Heart right ventricle (tissue), 16 donors: ENCODE measurements at places on chromosomes 12 and 14.
A peak's percentile ranks its signal among the peaks of the same experiment; 100 is the strongest.

GRCh38 chr12:105444653-105445102 lies 114.2 kb downstream of the C12orf75 start:
- no peak for DNase-seq

GRCh38 chr12:11669348-11669747 lies 19.9 kb downstream of the ETV6 start:
- DNase-seq: no peak

DNA sequence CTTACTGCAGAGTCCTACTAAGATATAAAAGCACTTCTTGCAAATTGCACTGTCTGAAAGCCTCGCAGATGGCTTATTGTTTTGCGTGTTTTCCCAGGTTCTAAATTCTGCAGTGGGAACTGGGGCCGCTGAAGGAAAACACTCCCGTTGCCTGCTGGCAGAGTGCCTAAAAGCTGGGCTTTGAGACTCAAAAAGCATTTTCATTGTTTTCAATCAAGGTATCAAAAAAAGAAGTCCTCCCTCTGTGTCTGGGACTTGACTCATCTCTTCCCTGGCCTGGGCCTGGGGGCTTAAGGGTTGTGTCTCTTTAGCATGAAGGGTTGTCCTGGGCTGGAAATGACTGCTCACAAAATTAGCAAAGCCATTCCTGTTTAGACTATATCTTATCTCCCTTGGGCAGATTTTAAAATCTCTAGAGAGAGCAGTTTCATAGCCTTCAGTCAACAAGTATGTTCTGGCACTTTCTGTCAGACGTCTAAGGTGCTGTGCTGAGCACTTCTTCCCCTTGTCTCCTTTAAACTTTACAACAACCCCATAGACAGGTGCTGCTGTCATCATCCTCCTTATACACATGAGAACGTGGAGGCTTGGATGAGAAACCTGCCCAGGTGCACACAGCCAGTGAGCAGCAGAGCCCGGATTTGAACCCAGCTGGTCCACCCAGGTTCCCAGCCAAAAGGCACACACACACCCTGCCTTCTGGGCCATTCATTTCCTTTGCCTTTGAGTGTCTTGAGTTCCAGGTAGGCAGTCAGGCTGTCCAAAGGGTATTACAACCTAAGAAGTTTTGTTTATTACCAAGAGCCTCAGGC lies 31.1 kb downstream of the ELK3 start:
- DNase-seq: peak; percentile 81

DNA sequence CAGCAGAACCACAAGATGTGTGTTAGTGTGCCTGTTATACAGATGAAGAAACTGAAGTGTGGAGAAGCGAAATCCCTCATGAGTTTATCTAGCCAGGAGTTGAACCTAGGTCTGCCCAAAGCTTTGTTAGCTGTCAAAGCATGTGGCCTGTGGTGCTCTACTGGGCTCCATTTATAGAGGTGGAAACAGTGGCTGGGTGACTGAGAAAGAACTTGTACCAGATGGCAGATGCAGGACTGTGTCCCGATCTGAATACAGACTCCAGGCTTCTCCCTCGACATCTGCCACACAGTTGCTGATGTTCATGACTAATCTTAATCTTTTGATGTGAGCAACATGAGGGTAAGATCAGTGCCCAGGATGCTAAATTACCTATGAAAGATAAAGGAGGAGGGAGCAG lies 89.1 kb downstream of the C12orf75 start:
- no peak for DNase-seq

GRCh38 chr14:67311868-67312267 lies 47.7 kb downstream of the ATP6V1D start:
- no peak for DNase-seq
